CD8-positive, alpha-beta T cell (primary cell): ENCODE measurements at places on chromosomes 12 and 14.

GRCh38 chr14:102982852-102983470, 60.5 kb downstream of the AMN start:
- DNase-seq, result no peak

DNA sequence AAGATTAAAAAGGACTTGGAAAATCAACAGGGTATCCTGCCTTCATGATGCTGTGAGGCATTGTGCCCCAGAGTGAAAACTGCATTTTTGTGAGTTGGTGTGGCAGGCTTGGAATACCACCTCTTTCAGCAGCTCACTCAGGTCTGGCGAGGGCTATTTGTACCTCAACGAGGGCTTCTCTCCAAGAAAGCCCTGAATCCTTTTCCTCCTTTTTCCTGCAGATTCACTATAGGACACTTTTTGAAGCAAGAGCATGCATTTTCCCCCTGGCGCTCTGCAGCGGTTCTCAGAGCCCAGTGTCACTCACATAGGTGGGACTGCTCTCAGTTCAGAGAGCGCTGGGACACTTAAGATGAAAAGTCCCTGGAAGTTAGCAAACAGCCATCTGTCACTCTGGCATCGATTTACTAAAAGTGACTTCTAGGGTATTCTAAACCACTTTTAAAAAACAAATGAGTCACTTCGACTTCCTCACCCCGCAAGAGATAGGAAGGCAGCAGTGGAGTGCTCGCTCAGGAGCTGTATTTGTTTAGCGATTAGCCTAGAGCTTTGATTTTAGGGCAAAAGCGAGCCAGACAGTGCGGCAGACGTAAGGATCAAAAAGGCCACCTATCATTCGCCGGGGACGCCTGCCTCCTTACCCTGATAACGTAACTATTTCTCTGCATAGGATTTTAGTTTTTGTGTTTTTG, 782 bp upstream of the LGR5 start:
- DNase-seq, result no peak

- no peak for DNase-seq
Observed at GRCh38 chr12:99261256-99261655, 386.3 kb upstream of the GARIN6 start.

DNA sequence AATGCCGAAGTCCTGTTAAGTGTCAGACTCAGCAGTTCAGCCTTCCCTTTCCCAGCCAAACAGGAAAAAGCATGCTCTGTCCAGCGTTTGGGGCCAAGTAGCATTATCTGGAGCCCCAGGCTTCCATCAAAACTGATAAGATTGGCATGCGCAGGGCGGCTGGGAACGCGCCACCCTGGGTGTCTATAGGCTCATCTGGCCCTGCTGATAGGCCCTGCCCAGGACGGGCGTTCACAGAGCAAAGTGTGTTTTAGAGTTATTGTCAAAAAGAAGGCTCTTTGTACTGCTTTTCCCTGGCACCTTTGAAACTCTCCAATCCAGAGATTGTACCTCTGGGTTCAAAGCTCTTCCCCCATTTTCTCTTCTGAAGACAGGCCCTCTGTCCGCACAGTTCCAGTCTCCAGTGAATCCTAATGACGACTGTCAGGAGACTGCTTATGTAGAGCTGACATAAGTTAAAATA, at the start of gene ART4:
TSS of gene ART4 (minus strand) at position 102 of the 463 bp plus-strand sequence. CDS start 413 bp downstream, outside the sequence.
- no peak for DNase-seq

- DNase-seq, result no peak
Observed at GRCh38 chr12:28456934-28457710, 266.9 kb downstream of the CCDC91 start.

DNA sequence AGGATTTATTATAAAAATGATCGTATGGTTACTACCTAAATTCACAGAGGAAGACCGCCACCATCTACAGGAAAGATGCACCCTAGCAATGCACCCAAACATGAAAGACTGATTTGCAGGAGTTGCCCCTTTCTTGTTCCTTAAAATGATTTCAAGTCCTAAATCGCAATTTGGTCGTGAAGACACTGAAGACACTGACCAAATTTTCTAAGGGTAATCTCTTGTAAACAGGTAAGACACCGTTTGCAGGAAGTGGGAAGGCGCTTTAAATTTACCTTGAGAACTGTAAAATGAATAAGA, 1.0 kb downstream of the SOS2 start:
- no peak for DNase-seq

DNA sequence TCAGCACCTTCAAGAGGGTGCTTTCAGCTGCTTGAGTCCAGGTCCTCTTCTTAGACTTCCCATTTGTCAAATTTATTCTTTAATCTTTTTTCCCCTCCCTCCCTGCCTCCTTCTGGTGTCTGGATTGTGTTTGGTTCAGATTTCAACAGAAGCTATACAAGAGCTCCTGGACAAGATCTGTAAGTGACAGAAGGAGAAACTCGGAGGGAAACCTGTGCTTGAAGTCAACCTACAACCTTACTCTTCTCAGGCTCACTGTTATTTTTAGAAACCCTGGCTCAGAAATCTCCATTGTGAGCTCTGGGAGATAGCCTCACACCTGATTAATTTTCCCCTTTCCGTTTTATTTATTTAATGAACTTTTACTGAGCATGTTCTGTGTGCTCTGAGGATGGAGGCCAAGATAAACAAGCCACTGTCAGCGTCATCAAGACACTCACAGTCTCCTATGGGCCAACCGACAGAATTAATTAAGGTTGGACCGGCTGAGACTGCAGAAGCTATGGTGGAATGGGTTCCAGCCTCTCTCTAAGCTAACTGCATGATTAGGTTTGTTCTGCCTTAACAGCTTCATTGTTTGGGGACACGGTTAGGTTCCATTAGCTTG, 13.5 kb downstream of the PDE1B start:
- no peak for DNase-seq

- DNase-seq, result no peak
Observed at GRCh38 chr12:77044721-77045120, 20.6 kb downstream of the E2F7 start.

DNA sequence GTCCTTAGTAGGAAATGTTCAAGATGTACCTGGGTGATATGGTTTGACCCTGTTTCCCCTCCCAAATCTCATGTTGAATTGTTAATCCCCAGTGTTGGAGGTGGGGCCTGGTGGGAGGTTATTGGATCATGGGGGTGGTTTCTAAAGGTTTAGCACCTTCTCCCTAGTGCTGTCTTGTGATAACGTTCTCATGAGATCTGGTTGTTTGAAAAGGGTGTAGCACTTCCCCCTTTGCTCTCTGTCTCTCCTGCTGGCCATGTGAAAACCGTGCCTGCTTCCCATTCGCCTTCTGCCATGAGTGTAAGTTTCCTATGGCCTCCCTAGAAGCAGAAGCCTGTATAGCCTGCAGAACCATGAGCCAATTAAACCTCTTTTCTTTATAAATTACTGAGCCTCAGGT, 353.0 kb upstream of the SFSWAP start:
- no peak for DNase-seq

DNA sequence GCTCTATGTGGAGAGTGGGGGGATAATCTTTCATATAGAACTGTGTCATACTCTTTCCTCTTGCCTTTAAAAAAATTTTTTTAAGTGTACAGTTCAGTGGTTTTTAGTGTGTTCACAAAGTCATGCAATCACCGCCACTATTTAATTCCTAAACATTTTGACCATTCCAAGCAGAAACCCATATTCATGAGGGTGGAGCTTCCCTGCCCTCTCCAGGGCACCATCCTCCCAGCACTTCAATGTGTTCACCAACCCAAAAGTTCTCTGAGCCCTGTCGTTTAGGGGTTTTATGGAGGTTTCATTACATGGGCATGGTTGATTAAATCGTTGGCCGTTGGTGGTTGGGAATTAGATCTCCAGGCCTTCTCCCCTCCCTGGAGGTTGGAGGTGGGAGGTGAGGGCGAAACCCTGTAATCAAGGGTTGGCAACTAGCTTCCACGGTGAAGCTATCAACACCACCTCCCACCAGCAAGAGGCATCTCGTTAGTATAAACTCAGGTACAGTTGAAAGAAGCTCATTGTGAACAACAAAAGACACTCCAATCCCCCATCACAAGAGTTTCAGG, 42.8 kb upstream of the WNK1 start:
- DNase-seq, result no peak

DNA sequence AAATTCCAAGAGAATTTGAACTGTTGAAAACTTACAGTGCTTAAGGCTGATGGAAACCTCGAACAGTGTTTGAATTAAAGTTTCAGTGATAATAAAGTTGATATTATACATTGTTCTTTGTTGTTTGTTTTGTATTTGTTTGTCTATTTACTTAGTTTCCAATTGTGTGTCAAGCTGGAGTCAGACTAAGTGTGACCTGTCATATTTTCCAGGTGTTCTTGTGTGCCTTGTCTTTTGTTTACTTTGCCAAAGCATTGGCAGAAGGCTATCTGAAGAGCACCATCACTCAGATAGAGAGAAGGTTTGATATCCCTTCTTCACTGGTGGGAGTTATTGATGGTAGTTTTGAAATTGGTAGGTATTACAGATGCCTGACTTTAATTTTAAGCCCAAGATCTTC, 6.0 kb downstream of the SLCO1C1 start:
- DNase-seq, result no peak

DNA sequence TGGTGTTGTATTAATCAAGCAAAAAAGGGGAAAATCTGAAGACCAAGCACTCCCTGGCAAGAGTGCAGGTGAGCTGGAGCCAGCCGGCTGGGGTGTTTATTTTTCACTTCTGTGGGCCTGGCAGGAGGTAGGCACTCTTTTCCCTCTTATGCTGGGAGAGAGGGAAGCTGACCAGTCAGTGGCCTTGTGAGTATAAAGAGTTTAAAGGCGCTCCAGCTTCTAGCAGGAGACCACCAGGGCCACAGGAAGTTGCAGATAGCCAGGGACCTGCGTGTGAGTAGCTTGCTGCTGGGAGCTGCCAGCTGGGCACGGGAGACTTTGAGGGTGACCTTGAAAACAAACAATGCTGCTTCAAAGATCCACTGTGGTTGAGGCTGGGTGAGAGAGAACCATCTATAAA, 217.4 kb upstream of the PWP1 start:
- DNase-seq, result no peak

DNA sequence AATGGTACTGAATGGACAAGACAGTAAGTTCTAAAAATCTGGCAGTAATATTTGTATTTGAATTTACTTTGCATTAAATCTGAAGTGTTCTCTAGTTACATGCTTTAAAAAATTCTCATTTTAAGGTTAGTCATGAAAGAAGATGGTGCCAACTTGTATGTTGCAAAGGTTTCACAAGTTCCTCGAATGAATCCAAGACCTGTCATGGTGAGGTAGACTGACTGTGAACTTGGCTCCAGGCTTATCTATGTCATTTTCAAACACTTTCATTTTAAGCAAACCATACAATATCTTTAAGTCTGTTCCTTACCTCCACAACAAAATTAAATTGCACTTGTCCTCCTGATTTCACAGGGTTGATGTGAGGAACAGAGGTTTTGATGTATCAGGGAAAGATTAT, 23.4 kb downstream of the CLEC2D start:
- no peak for DNase-seq

DNA sequence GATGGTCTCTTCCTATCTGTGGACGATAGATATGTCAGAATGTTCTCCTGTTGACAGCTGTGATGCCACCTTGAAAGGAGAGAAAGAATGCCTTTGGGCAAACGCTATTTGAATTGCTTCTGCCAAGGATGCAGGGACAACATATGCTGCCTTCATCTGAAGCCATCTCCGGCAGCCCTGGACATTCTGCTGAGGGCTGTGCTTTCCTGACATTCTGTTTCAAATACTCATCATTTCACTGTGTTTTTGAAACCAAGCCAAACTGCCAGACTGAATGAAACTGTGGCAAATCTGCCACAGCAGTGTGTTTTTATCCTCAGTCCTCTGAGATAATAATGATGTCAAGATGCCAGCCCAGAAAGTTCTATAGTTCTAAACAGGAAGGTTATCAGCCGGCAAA, 85.8 kb upstream of the BCAT1 start:
- no peak for DNase-seq

DNA sequence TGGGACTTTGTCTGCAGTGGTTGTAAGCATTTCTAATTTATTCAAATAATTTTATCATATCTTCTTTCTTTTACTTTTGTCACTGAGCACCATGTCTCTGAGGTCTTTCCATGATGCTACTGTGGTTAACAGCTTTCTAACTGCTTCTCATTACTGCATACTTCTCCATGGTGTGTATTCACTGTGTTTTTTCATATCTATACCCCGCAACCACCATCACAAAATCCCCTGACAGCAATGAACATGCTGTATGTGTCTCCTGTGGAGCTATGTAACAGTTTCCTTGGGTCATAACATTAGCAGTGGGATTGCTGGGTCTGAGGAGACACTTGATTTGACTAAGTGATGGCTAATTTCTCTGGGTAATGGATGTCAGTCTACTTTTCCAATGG, 29.2 kb upstream of the CHST11 start:
- DNase-seq, result no peak

DNA sequence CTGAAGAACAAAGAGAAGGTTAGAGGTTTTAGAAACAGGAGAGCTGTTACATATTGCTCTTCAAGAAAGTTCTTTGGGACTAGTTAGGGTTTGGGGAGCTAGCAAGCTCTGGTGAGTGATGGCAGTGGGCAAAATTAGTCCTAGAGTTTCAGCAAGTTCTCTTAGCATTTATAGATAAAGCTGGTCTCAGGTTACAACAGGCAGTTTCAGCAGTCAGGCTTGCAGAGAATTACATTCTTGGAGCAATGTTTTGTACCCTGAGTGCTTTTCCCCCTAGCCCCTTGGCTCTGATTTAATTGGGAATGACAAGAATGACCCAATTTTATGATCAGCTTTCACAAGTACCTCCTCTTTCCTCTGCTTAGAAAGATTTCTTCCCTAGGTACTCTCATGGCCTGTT, 21.4 kb upstream of the EID3 start:
- no peak for DNase-seq

DNA sequence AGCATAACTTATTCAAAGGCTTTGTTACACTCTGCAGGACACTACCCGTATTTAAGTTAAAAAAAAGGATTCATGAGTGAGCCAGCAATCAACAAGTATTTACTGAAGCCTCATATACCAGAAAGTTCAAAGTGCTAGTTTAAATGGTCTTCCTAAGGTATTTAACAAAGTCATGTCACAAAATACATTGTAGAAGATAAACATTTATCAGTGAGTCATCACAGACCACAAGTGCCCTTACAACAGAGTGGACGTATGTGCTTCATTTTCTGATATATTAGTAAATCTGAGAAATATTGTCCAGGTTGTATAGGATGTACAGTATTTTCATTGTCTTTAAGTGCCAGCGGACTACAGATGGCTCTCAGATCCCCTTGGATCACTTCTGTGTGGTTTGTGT, 24.2 kb downstream of the FLRT2 start:
- no peak for DNase-seq

DNA sequence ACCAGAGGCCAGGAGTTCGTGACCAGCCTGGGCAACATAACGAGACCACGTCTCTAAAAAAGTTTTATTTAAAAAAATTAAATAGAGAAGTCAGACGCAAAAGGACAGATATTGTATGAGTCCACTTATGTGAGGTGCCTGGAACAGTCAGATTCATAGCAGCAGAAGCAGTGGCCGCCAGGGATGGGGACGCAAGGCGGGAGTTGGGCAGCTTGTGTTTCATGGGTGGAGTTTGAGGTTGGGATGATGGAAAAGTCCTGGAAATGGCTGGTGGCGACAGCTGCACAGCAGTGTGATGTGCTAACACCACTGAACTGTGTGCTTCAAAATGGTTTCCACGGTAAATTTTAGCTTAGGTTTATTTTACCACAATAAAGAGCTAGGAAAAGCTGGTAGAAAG, 57.6 kb upstream of the DDX11 start:
- no peak for DNase-seq
